ENCODE measurements at places on chromosomes 6 and 20. TPM values are rescaled to one million over a fixed set of nuclear protein-coding genes. Genes with fewer than 3 reads are reported as not detected.

ENTPD6 gene
- polyA plus RNA-seq, result 70.8 TPM

DNA sequence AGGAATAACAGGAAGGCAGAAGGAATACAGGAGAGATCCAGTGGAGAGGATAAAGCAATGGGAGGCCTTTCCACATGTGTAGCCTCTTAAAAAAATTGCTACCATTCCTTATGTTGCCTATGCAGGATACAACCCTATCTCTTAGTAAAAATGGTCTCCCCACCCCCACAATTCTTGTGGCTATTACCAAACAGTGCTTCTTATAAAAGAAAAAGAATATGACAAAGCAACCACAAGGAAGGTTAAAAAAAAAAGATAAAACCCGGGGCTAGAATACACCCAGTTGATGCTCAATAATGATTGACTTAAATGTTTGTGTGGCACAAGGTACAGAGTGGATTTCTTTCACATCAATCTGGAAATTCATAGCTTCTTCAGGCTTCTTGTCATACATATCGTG lies 250.9 kb downstream of the HIVEP2 start:
- DNase-seq, result peak; percentile 9

GRCh38 chr6:124795643-124796463 lies 166.4 kb upstream of the RNF217 start:
- DNase-seq, result no peak

DNA sequence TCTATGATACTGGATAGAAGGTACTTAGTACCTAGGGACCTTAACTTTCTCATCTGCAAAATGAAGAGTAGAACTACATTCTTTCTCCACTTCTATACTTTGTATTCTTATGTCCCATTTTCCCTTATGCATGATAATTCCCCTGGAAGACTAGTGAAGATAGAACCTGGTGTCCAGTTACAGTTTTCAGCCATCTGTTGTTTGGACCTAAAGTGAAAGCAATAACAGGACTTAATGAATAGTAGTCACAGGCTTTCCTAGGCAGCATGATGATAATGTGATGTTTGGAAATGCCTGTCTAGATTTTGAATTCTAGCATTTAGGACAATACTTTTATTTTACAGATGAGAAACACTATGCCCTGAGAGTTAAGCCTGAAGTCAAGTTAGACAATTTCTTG lies 153.8 kb downstream of the RIMS1 start:
- no peak for DNase-seq

GRCh38 chr6:111861431-111861885 lies 11.8 kb downstream of the FYN start:
- DNase-seq, result no peak

DNA sequence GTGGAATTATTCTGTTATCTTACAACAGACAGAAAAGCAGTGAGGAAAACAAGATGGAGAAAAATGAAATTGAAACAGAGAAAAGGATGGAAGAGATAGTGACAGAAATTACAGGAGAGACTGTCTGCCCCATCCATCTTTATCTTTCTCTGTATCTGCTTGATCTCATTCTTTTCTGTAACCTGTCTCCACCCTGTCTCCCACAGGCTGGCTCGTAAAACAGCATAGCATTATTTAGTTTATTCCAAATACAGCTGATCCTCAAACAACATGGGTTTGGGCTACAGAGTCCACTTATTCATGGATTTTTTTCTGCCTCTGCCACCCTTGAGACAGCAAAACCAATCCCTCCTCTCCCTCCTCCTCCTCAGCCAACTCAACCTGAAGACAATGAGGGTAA lies 482.3 kb upstream of the JARID2 start:
- DNase-seq, result no peak
